ENCODE measurements at places on chromosomes 2 and 18. TPM values are rescaled to one million over a fixed set of nuclear protein-coding genes. Genes with fewer than 3 reads are reported as not detected.

TXNL1 gene
- total RNA-seq: 63.6 TPM

CIAO1 gene
- total RNA-seq: 85.2 TPM

POTEF gene
- not detected for total RNA-seq

CNTNAP5 gene
- total RNA-seq: not detected

EML6 gene
- total RNA-seq: 1.5 TPM

ACADL gene
- not detected for total RNA-seq

CAVIN2 gene
- 48.1 TPM for total RNA-seq

MLPH gene
- 327 TPM for total RNA-seq

ASTL gene
- not detected for total RNA-seq

POTEI gene
- not detected for total RNA-seq

COMMD1 gene
- 48.3 TPM for total RNA-seq

SLC9A4 gene
- not detected for total RNA-seq

AFF3 gene
- not detected for total RNA-seq

SH3BP4 gene
- 43.6 TPM for total RNA-seq

SKOR2 gene
- not detected for total RNA-seq

TCF7L1 gene
- total RNA-seq: 10.4 TPM

IL1F10 gene
- total RNA-seq: not detected

NT5DC4 gene
- total RNA-seq: not detected

ORMDL1 gene
- 39.3 TPM for total RNA-seq

TACR1 gene
- total RNA-seq: 0.06 TPM

FBXO48 gene
- 0.55 TPM for total RNA-seq

IL36G gene
- not detected for total RNA-seq

MC5R gene
- total RNA-seq: not detected

SIX2 gene
- total RNA-seq: 0.97 TPM

BCL11A gene
- 0.02 TPM for total RNA-seq

AQP12B gene
- total RNA-seq: not detected

NR4A2 gene
- total RNA-seq: 3.0 TPM

ZNF532 gene
- total RNA-seq: 23.8 TPM
